Caco-2 (cell line): ENCODE measurements at places on chromosomes 7 and 10. TPM values are rescaled to one million over a fixed set of nuclear protein-coding genes. Genes with fewer than 3 reads are reported as not detected.

GRCh38 chr7:118918556-118918955 is 694.1 kb downstream of the ANKRD7 start:
- no peaks in the 10 kb centered on the region for H3K4me1 ChIP-seq
- H3K4me3 ChIP-seq: no peak overlapping the region
- H3K27ac ChIP-seq: no peak overlapping the region
- H3K36me3 ChIP-seq: no peaks in the 10 kb centered on the region
- no peaks in the 10 kb centered on the region for H3K27me3 ChIP-seq

GRCh38 chr10:46025406-46025805 is 5.0 kb downstream of the NCOA4 start:
- H3K4me1 ChIP-seq: peaks cover 31% of the 10 kb centered on the region
- H3K27me3 ChIP-seq: no peaks in the 10 kb centered on the region
- no peak for DNase-seq
- no peak overlapping the region for H3K4me3 ChIP-seq
- 0 out of 2 replicates have a peak, but pooled peaks cover 3% of the 10 kb centered on the region for H3K36me3 ChIP-seq

GRCh38 chr7:121126801-121127534 is 138.5 kb downstream of the CPED1 start:
- H3K27ac ChIP-seq: no peak overlapping the region
- H3K27me3 ChIP-seq: no peaks in the 10 kb centered on the region
- no peak for DNase-seq

ASZ1 gene
- not detected in 2 replicates for total RNA-seq

DNA sequence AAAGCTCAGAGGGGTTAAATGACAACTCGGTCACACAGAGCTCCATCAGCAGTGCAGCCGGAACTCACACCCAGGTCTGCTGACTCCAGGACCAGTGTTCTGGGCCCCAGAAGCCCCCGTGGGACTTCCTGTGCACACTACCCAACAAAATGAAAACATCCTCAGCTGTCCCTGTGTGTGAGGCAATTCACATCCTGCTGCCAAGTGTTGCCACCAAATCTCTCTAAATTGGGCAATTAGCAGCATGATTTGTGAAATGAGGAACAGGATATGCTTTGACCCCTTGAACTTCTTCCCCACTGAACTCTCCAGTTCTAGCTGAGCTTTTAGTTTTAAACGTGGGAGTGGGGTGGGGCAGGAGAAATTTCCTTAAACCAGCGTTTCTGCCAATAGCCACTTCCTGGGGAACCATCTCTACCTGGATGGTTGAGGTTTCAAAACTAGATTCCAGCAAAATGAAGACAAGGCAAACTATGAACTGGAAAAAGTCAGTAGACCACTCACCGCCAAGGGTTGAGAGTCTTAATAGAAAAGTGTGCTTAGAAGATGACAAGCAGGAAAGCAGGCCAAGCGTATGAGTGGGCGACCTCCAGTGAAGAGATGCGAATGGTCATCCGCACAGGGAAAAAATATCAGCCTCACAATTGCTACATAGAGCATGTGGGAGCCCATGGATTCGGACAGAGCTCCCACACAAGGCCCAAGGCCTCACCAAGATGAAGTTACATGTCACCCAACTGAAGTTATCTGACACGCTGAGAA is 51.9 kb upstream of the CHST15 start:
- no peaks in the 10 kb centered on the region for H3K27me3 ChIP-seq
- H3K4me1 ChIP-seq: no peaks in the 10 kb centered on the region
- DNase-seq: no peak
- no peak overlapping the region for H3K4me3 ChIP-seq
- H3K27ac ChIP-seq: no peak overlapping the region
- H3K36me3 ChIP-seq: no peaks in the 10 kb centered on the region

CTAGE4 gene
- total RNA-seq: not detected in 2 replicates
